GM06990 (cell line): ENCODE measurements at places on chromosomes 2 and 18.

- DNase-seq, result no peak
These were observed 205.5 kb upstream of the REV1 start for GRCh38 chr2:99695130-99695943.

DNA sequence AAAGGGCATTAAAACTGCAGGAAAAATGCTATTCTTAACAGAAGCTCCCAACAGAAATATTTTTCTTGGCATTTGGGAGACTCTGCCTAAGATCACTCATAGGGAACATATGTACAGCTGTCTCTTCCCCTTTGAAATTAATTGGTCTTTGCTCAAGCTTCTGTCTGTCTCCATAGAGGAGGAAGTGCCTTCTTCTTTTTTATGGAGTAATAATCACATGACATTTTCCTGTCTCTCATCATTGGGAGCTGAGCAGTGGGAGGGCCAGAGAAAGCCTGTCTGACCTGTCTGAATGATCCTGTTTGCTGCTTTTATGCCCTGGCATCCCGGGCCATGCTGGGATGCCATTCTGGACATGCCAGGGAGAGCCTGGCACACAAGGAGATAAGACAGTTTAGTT is 145.6 kb downstream of the AQP4 start:
- no peak for DNase-seq

DNA sequence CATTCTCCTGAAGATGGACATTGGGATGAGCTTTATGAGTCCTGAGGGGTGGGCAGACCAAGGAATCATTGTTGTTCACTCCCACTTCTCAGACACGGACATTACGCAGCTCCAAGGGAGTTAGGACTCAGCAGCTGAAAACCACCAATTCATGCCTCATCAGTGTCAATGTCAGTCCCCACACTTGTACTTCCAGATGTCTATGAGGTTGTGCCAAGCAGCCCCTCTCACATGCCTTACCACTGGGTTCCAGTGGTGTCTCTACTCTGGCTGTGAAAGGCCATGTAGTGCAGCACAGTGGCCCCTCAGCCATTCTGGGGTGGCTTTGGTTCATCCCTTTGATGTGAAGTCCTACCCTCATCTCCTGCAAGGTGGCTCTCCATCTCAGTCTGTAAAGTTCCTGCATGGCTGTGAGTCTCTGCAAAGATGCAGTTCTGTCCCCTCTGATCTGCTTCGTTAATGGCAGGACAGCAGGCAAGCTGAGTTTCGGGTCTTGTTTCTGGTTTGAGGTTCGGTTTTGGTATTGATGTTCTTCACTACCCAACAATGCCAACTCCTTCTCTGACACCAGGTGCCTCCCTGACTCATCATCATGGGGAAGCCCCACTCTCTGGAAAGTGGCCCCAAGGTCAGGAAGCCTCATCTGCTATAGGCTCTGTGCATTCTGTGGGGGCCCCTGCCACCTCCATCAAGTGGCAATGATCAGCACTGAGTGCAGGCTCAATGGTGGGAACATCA is 14.0 kb upstream of the COL6A3 start:
- peak; percentile 29 for DNase-seq

- DNase-seq, result no peak
These were observed 421.3 kb downstream of the LPIN1 start for GRCh38 chr2:12167525-12168317.

DNA sequence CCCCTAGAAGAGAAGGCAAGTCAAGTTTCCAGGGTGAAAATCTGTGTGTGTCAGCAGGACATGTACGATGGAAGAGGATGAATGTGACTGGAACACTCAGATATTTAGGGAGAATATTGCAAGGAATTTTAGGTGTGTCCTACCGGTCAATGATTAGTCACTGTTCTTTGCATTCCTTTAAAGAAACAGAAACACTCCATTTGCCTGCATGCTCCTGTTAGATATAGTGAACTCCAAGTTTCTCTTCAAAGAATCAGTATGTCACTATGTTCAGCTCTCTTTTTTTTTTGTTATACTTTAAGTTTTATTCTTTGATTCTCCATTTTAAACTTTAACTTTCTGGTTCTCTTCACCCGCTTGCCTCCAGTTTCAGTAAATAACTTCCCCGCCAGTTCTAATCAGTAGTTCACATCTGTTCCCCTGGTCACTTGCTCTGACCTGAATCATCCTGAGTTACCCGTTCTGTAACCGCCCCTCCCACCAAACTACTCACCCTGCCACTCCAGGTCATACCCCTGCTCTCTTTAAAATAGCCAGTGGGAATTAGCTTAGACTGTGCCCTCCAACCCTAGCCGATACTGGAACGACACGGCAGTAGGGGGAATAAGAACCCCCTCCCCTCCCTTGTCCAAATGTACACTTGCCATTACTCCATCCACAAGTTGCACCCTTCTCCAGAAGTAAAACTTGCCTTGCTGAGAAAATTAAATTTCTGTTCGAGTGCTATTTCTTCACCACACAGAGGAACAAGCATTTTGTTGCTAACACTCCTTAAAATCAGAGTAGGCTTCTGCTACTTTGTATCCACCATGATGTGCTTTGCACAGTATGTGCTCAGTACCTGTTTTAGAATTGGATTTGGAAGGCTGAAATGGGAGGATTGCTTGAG is 268.4 kb downstream of the METTL4 start:
- DNase-seq, result no peak

DNA sequence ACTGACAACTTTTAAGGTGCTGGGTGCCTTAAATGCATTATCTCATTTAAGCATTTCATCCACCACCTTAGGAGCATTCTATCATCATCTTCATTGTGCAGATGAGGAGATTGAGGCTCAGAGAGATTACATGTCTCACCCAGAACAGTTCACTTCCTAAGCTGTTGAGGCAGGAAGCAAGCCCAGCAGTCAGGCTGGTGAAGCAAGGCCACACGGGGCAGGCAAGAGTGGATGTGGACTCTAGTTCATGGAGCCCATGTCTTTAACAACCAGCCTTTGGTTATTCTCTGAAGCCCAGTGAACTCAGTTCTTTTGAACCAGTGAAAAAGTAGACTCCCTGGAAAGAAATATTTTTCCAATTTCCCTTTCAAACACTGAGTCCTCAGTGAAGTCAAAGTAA is 294.8 kb upstream of the MGAT5 start:
- DNase-seq, result no peak

- DNase-seq, result no peak
These were observed 142.4 kb downstream of the CAPN13 start for GRCh38 chr2:30664761-30665358.

DNA sequence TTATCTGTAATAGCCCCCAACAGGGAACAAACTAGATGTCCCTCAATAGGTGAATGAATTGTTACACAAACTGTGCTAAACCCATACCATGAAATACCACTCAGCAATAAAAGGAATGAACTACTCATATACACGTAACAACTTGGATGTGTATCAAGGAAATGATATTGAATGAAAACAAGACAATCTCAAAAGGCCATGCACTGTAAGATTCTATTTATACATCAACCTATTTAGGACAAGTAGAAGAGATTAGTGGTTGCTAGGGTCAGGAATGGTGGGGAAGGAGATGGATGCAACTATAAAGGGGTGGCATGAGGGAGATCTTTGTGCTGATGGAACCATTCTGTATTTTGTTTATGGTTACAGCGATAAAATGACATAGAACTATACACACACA is 47.1 kb downstream of the KANSL3 start:
- DNase-seq, result no peak

GRCh38 chr2:46286715-46287114 is 10.5 kb upstream of the EPAS1 start:
- no peak for DNase-seq

- DNase-seq, result no peak
These were observed 20.8 kb downstream of the TLK1 start for GRCh38 chr2:171139860-171140259.

DNA sequence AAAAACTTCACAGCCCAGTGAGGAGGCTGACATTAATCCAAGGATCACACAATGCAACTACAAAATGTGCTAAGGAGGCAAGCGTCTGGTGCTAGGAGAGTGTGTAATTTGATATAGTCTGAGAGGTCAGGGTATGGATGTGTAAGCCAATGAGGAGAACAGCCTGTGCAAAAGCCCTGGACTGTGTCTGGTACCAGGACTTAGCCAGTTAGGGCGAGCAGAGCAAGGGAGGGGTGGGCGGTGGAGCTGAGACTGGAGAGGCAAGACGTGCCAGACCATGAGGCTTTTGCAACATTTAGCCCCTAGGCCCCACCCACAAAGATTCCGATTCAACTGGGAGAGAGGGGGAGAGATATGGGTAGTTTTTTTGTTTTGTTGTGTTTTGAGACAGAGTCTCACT is 33.5 kb upstream of the SPRED2 start:
- no peak for DNase-seq

GRCh38 chr2:54271843-54272627 is 16.0 kb upstream of the TSPYL6 start:
- peak; percentile 49 for DNase-seq

- no peak for DNase-seq
These were observed 24.0 kb downstream of the IL1B start for GRCh38 chr2:112812318-112813267.

GRCh38 chr2:54599914-54600313 is 123.5 kb upstream of the EML6 start:
- no peak for DNase-seq

DNA sequence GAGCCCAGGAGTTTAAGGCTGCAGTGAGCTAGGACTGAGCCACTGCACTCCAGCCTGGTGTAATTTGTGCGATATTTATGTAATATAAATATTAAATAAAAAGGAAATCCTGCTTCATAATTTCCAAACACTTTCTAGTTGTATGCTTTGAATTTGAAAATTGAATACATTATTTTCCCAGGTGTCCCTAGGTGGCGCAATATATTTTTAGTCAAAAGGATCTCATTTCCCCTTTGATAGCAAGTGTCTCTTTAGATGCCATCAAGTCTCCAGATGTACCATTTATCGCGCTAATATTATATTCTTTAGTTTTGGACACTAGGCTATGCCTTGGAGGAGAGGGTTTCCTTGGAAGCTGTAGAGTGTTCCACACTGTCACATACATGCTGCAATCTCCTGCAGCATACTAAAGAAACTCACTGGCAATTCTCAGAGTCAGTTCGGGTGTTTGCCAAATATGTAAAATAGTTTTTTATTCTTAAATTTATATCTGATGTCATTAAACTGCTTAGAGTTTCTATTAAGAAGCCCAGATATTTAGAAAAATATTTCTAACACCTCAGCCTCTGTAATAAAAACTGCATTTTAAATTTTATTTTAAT is 5.6 kb upstream of the WDR7 start:
- no peak for DNase-seq

DNA sequence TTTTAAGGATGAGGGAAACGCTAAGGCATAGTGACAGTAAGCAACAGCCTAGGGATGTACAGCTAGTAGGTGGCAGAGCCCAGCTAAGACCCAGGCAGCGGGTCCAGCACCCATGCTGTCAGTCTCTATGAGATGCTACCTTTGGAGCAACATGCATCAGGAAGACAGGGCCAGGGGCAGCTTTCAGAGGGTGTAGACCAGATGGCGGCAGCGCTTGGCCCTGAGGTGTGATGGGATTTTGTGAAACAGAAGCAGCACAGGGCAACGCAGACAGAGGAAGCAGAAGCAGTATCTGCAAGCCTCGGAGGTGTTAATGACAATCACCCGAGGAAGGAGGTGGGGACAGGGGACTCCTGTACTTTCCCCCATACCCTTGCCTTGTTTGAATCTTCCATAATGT is 43.2 kb downstream of the SDC1 start:
- DNase-seq, result no peak

DNA sequence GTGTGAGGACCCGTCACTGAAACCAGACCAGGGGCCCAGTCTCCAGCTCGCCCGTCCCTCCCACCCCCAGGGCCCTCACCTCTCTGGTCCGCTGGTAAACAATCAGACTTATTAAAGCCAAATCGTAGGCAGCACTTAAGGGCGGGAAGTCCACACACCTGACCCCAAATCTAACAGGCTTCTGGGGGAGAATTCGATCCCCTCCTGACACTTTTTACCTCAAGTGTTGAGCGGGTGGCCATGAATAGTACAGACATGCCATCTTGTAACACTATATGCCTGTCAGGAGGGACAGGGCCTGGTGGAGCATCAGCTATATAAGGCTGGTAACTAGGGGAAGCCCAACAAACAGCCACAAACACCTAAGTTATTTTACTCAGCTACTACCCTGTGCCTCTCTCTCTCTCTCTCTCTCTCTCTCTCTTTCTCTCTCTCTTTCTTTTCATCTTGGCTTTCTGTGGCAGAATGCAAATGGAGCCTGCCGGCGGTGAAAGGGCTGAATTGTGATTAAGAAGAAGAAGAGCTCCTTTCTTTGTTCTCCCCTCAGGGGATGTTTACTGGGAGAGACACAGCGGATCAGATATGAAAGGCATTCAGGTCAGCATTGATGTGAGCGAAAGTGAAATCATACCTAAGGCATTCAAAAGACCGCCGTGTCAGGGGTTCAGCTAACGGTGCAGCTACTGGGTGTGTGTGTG is 9.5 kb downstream of the ZEB2 start:
- DNase-seq, result no peak

GRCh38 chr2:150567771-150568301 is 80.4 kb upstream of the RND3 start:
- DNase-seq, result no peak

GRCh38 chr2:191314697-191315364 is 69.6 kb downstream of the MYO1B start:
- DNase-seq, result no peak

DNA sequence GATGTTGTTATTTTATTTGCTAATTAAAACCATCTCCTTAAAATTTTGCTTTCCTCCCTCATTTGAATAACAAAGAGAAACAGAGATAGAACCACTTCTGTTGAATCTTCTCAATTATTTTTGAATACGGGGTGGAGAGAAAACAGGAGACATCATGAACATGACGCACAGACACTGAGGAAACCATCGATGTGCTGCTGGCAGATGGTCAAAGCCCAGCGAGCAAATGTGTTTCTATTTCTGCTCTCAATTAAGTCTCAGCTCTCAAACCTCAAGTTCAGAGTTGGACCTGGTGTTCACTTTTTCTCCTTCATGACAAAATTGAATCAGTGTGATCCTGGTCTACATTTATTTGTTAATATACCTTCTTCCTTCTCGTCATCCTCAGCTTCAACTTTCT is 36.1 kb upstream of the TWIST2 start:
- no peak for DNase-seq

- DNase-seq, result no peak
These were observed 91.6 kb upstream of the CTDP1 start for GRCh38 chr18:79587779-79588635.

DNA sequence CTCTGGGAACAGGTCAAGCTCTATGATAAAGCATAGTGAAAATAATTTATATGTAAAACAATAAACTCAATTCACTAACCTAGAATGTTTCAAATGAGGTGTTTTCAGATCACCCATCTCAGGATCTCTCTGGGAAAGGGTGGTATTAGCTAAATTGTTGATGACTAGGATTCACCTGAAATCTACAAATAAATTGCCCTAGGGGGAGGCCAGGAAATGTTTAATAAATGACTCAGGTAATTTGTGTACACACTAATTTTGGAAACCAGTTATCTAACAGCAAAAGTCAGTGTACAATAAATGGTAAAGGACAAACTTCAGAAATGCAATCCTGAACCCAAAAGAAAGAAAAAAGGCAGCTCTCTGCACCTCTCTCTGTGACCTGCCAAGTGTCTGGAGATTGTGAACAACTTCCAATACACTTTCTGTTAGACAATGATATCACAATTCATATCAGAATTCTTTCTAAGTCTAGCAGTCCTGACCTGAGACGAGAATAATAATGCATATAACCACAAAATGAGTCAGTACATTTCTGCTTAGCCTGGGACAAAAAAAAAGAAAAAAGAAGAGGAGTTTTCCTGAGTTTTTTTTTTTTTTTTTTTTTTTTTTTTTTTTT is 760.0 kb downstream of the EPHA4 start:
- DNase-seq, result no peak
